ENCODE measurements at places on chromosomes 13 and 19.

DNA sequence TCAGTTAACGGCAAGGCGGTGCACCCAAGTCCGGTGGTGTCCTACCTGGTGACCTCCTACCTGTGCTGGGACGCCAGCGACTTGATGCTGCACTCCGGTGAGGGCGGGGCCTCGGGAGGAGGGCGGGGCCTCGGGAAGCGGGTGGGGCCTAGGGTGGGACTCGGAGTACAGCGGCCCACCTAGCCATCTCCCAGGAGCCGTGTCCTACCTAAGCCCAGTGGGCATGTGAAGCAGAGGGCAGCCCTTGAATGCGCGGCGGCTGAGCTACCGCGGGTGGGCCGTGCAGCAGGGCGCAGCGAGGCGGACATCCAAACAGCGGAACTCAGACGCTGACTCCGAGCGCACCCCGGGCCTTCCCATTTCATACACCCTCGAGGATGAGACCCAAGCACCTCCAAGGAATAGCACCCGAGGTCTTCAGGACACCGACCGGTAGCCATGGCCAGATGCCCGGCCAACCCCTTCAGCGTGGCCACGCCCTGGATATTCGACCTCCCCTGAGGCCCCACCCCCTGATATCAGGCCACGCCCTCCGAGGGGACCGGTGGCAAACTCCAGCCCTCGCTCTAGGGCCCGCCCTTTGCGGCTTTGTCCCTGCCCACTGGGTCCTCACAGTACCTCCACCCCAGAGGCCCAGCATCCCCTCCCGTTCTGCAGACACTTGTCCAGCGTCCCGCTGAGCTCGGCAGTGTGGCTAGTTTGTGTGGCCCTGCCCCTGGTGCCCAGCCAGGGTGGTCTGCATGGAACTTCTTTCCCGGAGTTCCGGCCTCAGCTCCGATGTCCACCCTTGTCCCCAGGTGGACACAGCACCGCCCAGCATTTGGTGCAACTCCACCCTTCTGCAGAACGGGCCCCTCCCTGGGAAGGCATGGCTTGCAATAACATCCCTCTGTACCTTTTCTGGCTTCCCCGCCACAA lies 5.4 kb downstream of the KLK1 start:
- DNase-seq = no peak

DNA sequence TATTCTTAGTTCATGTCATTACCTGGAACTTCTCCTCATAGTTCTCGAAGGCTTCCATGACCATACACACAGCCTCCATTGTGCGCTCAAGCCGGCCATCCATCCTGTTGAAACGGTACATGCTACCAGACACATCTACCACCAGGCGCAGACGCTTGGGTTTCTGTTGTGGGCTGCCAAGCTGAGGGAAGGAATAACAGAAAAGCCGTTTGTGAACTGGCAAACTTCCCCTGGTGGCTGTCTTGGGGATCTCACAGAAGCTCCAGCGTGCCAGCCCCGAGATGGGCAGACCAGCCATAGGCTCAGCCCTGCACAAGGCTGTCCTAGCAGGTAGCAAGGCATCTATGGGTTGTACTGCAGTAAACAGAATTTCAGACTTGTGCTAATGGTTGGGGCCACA lies 130.1 kb downstream of the RGCC start:
- DNase-seq = no peak

DNA sequence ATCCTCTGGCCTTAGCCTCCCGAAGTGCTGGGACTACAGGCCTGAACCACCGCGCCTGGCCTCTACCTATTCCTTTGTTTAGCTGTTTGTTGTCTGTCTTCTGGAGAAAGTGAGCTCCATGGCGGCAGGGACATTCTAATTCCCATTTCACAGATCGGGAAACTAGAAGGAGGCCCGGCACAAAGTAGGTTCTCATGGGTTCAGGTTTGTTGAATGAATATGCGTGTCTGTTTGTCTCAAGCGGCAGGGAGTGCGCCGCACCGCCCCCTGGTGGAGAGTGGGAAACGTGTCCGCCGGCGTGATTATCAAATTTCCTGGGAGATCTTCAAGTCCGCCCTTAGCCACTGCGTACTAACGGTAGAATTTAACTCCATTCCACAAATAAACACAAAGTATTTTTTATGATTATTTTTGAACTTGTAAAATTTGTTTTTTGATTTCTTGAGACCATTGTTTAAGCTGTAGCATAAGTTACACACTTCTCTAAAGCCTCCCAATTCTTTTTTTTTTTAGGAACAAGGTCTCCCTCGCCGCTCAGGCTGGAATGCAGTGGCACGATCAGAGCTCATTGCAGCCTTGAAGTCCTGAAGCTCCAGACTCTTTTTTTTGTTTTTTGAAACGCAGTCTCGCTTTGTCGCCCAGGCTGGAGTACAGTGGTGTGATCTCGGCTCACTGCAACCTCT lies 8.9 kb upstream of the CCDC9 start:
- DNase-seq = no peak

DNA sequence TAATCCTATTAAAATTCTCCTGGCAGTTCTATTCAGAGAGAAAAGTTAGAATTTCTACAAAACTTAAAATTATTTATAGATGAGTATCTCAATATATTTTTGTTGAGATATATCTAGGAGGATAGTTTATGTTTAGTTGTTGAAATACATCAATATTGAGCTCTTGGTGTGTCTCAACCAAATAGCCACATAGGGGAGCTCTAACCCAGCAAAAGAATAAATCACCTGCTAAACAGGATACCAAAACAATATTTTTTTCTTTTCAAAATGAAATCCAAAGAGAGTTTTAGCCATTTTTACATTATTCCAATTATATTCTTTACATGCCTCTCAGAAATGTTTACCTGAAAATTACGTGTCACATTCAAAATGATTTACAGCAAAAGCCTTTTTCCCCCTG lies 954.7 kb downstream of the SLITRK6 start:
- DNase-seq = no peak

GRCh38 chr19:17448131-17448967 lies at the start of gene TMEM221:
Gene TMEM221, minus strand, starts transcription at chr19:17448668. Its CDS starts 206 bp downstream, at chr19:17448462.
- DNase-seq = no peak

DNA sequence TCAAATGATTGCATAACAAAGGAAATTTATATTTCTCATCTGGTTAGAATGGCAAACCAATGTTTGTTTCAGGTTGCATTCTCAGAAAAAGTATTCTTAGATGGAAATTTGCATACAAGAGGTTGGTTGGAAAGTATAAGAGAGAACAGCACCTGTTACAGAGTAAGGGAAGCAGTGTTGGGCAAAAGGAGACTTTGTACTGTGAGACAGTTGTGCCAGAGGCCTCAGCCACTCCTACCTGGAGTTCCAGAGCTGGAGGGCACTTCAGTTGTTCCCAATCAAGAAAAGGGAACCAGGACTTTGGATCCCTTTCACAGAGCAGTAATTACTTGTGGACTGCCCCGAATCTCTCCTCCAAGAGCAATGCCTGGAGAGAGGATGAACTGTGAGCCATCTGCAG lies 81.8 kb downstream of the SPRY2 start:
- DNase-seq = no peak

GRCh38 chr13:31773538-31773937 lies 34.2 kb downstream of the RXFP2 start:
- no peak for DNase-seq

- no peak for DNase-seq
Measured at GRCh38 chr13:84821261-84821660, 939.0 kb upstream of the SLITRK1 start.

DNA sequence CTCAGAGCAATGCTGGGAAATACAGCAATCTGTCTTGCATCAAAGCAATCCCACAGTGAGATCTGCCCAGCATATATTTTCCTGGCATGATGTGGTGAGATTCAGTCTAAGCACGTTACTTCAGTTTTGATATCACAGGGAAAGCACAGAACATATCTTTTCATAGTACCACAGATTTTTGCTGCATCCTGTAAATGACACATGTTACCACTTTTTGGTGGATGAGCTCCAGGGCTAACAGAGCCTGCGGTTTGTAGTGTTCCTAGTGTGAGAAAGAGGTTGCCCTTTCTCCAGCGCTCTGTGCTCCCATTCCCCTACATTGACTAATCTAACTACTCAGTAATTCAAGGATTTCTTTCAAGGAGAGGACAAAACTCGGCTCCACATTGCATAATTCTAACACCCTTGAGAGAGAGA lies 409.0 kb downstream of the GPC6 start:
- DNase-seq = no peak

- no peak for DNase-seq
Measured at GRCh38 chr13:50389726-50390125, 374.5 kb downstream of the KCNRG start.

DNA sequence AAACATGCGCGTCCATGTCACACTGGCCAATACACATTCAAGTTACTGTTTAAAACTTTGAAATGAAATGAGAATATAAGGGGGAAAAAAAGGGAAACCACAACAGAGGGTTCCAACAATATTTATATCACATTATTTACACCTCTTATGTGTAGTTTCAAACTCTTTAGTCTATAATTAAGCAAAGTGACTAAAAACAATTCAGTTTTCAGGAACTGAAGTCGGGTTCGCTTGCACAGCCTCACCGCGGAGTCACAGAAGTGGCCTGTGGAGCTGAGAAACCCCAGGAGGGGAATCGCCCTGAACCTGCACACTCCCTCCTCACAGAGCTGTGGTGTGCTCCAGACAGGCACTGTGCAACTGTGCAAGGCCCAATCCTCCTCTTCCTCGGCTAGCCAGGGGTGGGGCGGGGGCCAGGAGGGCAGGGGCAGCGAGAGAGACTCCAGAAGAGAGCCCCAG lies 75.9 kb downstream of the STK24 start:
- DNase-seq = no peak

DNA sequence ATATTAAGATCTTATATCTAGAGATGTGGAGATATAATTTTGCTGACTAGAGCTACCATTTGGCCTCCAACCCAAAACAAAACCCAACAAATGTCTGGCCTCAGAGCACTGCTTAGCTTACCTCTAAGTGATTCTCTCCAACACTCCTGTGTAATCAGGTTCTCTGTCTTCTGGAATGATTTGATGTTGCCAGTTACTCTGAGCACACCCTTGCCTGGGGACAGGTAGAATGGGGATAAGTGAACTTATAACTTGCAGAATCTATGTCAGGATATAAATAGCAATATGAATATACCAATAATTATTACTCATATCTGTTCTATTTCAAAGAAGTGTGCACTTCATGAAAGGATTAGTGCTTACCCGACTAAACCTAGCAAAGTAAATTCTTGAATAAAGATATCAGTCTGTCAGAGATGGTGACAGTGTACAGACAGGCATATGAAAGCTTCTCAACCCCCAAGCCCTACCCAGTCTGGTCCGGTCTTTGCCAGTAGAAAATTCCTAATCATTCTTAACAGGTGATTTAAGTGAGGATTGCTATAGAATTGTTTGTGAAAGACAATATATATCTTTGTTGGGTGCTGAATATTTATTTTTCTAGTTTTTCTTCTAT lies 33.0 kb downstream of the ZAR1L start:
- no peak for DNase-seq

DNA sequence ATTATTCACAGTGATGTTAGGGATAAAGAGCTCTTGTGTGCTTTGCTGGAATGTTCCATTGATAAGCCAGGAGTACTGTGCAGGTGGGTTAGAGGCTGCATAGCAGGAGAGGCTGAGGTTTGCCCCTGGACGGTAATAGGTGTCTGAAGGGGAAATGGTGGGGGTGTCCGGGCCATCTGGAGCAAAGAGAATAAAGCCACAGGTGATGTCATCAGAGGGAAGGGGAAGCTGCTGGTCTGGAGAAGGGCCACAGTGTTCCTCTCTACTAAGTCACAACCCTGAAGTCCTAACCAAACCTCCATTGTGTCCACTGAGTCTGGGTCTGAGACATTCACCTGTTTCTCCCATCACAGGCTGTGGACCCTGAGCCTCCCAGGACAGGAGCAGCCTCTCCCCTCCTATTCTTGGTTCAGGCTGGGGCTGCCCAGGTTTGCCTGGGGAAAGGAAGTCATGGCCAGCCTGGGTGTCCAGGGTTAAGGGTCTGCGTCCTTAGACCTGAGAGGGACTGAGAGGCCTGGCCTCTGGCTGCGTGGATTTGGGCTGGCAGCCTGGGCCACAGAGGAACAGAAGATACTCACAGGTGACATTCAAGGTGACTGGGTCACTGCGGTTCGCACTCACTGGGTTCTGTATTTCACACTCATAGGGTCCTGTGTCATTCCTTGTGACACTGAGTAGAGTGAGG lies 6.8 kb downstream of the CEACAM1 start:
- no peak for DNase-seq

All from right renal cortex interstitium (tissue), 3 donors.